ENCODE measurements at places on chromosomes 16 and 17. TPM values are rescaled to one million over a fixed set of nuclear protein-coding genes. Genes with fewer than 3 reads are reported as not detected.

DNAH3 gene
- total RNA-seq: 1.6 TPM

ABCC11 gene
- total RNA-seq: 0.22 TPM

PLXDC1 gene
- total RNA-seq: 10.1 TPM

TSPAN10 gene
- total RNA-seq: 1.3 TPM

TERB1 gene
- 0.10 TPM for total RNA-seq

CCL3 gene
- 21.8 TPM for total RNA-seq

PPM1E gene
- total RNA-seq: 42.0 TPM

NUPR1 gene
- 1.6 TPM for total RNA-seq

C17orf78 gene
- total RNA-seq: not detected

SLX1A gene
- total RNA-seq: 4.5 TPM

FBXW10 gene
- total RNA-seq: 0.40 TPM

SNX11 gene
- total RNA-seq: 13.4 TPM

KRT25 gene
- total RNA-seq: 0.40 TPM

TNFRSF17 gene
- 0.20 TPM for total RNA-seq

C16orf92 gene
- total RNA-seq: not detected

SEPTIN1 gene
- 0.44 TPM for total RNA-seq

PRSS53 gene
- 9.8 TPM for total RNA-seq

PRSS22 gene
- not detected for total RNA-seq

CD300C gene
- total RNA-seq: 0.55 TPM

FOXJ1 gene
- 4.6 TPM for total RNA-seq

TOB1 gene
- 22.6 TPM for total RNA-seq

TGFB1I1 gene
- total RNA-seq: 8.1 TPM

ABAT gene
- total RNA-seq: 157 TPM

FBXL20 gene
- total RNA-seq: 18.7 TPM

SHPK gene
- 16.2 TPM for total RNA-seq

All from spinal cord (tissue), 10 donors.